A673 (cell line): ENCODE measurements at places on chromosomes 12 and 14. TPM values are rescaled to one million over a fixed set of nuclear protein-coding genes. Genes with fewer than 3 reads are reported as not detected.
A peak's percentile ranks its signal among the peaks of the same experiment; 100 is the strongest.

GRCh38 chr12:121241156-121241970, 31.4 kb downstream of the P2RX4 start:
- no peak for DNase-seq
- no peak overlapping the region for H3K27ac ChIP-seq
- H3K4me3 ChIP-seq, result no peak overlapping the region
- no peaks in the 10 kb centered on the region for H3K4me1 ChIP-seq
- peaks cover 7% of the 10 kb centered on the region for H3K36me3 ChIP-seq
- no peaks in the 10 kb centered on the region for H3K27me3 ChIP-seq

Gene PCNX4
- 64.0 and 66.0 TPM in 2 replicates for total RNA-seq

Gene PAX9
- 23.4 and 26.2 TPM in 2 replicates for total RNA-seq

Gene NPAS3
- 15.6 and 16.5 TPM in 2 replicates for total RNA-seq

Gene GYS2
- 0.11 TPM in 1 of 2 replicates, not detected in the other for total RNA-seq

DNA sequence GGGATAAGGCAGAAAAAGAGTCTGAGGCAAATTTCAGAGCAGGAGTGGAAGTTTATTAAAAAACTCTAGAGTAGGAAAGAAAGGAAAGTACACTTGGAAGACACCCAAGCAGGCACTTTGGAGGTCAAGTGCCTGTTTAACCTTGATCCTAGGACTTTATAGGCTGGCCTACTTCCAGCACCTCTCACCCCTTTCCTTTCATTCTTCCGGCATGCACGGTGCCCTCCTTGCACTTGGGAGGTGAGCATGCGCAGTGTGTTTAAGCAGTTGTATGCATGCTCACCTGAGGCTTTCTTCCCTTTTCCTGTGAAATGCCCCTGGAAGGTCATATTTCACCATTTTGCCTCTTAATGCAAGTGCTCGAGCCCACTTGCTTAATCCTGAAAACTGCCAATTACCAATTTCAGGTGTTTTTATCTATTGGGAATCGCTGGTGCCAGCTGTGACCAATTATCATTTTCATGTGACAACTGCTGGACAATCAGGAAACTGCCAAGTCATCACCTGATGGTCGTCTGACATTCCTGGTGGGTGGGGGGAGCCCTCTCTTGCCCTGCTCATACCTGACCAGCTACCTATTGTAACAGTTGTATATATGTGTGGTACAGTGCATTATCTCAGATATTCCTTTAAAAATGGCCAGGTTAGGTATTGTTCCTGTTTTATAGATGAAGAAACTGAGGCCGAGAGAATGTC, 53.5 kb downstream of the SUDS3 start:
- no peak for DNase-seq
- H3K4me3 ChIP-seq, result no peak overlapping the region
- H3K4me1 ChIP-seq, result no peaks in the 10 kb centered on the region
- no peaks in the 10 kb centered on the region for H3K36me3 ChIP-seq
- no peak overlapping the region for H3K27ac ChIP-seq

- H3K4me3 ChIP-seq, result no peak overlapping the region
- H3K27me3 ChIP-seq, result peaks cover 19% of the 10 kb centered on the region
- no peak overlapping the region for H3K27ac ChIP-seq
- no peak for DNase-seq
- H3K36me3 ChIP-seq, result no peaks in the 10 kb centered on the region
Observed at GRCh38 chr12:127450826-127451225, 816.1 kb upstream of the TMEM132C start.

Gene ACOT4
- total RNA-seq, result 0.28 and 0.37 TPM in 2 replicates

DNA sequence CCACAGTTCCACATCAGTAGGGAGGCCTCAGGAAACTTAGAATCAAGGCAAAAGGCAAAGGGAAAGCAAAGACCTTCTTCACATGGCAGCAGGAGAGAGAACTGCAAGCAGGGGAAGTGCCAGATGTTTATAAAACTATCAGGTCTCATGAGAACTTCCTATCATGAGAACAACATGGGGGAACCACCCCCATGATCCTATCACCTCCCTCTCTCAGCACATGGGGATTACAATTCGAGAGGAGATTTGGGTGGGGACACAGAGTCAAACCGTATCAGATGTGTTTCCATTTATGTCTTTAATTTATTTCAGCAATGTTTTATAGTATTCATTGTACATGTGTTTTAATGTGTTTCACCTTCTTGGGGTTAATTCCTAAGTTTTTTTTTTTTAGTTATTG, 25.8 kb downstream of the METAP2 start:
- no peak for DNase-seq
- no peak overlapping the region for H3K27ac ChIP-seq
- no peaks in the 10 kb centered on the region for H3K27me3 ChIP-seq

DNA sequence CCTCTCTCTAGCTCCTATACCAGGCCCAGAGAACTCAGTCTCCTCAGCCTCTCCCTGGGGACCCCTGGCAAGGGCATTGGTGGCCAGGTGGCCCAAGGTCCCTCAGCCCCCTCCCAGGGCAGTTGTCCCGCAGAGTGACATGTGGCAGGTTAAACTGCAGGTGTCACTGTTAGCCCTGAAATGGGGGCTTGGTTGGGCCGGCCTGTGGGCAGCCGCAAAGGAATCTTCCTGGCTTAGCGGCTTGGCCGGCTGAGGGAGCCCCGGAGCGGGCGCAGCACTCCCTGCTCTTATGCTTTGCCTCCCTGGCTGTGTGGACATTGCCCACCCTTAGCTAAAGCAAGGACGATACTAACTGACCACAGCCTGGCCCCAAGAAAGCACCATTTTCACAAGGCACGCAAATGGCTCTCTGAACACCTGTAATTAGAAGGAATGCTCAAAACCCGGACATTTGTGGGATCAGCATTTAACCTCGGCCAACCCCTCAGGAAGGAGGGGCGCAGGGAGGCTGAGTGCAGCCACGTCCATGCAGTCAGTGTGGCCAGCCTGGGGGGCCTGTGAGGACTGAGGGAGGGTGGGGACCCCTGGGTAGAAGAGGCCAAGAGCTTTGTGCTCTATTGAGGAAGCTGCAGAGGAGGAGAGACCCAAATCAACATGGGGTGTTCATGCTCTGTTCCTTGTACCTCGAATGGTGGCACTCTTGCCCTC, 82.2 kb downstream of the PAPOLA start:
- no peaks in the 10 kb centered on the region for H3K36me3 ChIP-seq
- no peak overlapping the region for H3K4me3 ChIP-seq
- no peak overlapping the region for H3K27ac ChIP-seq

DNA sequence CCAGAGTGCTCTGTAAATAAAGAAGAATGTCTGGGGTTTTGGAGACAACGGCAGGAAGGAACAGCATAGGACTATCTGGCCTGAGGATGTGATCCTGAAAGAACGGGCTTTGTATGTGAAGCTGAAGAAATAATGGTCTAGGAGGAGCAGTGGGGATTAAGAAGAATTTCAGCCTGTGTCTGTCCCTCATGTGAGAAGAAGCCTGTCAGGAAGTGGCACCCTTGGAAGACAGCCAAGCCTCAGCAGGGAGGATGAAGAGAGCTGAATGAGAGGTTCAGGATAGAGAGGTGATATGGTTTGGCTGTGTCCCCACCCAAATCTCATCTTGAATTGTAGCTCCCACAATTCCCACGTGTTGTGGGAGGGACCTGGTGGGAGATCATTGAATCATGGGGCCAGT, 56.9 kb upstream of the TCL1A start:
- H3K27ac ChIP-seq, result no peak overlapping the region
- H3K4me3 ChIP-seq, result no peak overlapping the region
- H3K4me1 ChIP-seq, result no peaks in the 10 kb centered on the region
- peaks cover 8% of the 10 kb centered on the region for H3K27me3 ChIP-seq
- no peaks in the 10 kb centered on the region for H3K36me3 ChIP-seq
- peak; percentile 81 for DNase-seq

GRCh38 chr12:105279460-105280056, 43.6 kb upstream of the APPL2 start:
- H3K4me1 ChIP-seq, result no peaks in the 10 kb centered on the region
- no peak overlapping the region for H3K27ac ChIP-seq
- H3K36me3 ChIP-seq, result no peaks in the 10 kb centered on the region
- no peak overlapping the region for H3K4me3 ChIP-seq
- DNase-seq, result peak; percentile 62
- peaks cover 2% of the 10 kb centered on the region for H3K27me3 ChIP-seq

- H3K36me3 ChIP-seq, result no peaks in the 10 kb centered on the region
- H3K27me3 ChIP-seq, result no peaks in the 10 kb centered on the region
- DNase-seq, result peak; percentile 61
- no peak overlapping the region for H3K27ac ChIP-seq
- H3K4me1 ChIP-seq, result no peaks in the 10 kb centered on the region
- no peak overlapping the region for H3K4me3 ChIP-seq
Observed at GRCh38 chr12:27424631-27425230, 21.8 kb upstream of the SMCO2 start.

GRCh38 chr12:50050410-50051098, 6.8 kb upstream of the ASIC1 start:
- H3K27ac ChIP-seq, result peak overlapping the region; percentile 60
- peak overlapping the region; percentile 26 for H3K4me3 ChIP-seq
- H3K4me1 ChIP-seq, result peaks cover 21% of the 10 kb centered on the region

Gene RNF212B
- total RNA-seq, result not detected in 2 replicates

GRCh38 chr14:72880820-72881219, 13.1 kb downstream of the DPF3 start:
- no peaks in the 10 kb centered on the region for H3K36me3 ChIP-seq
- DNase-seq, result no peak
- no peaks in the 10 kb centered on the region for H3K27me3 ChIP-seq
- no peak overlapping the region for H3K27ac ChIP-seq

Gene SERPINA12
- not detected in 2 replicates for total RNA-seq

GRCh38 chr12:55072083-55072482, 52.3 kb downstream of the NEUROD4 start:
- peaks cover 5% of the 10 kb centered on the region for H3K27me3 ChIP-seq
- H3K27ac ChIP-seq, result no peak overlapping the region
- peak; percentile 50 for DNase-seq
- H3K4me3 ChIP-seq, result no peak overlapping the region
- H3K36me3 ChIP-seq, result no peaks in the 10 kb centered on the region

Gene P2RX2
- total RNA-seq, result 0.17 TPM in 1 of 2 replicates, not detected in the other

DNA sequence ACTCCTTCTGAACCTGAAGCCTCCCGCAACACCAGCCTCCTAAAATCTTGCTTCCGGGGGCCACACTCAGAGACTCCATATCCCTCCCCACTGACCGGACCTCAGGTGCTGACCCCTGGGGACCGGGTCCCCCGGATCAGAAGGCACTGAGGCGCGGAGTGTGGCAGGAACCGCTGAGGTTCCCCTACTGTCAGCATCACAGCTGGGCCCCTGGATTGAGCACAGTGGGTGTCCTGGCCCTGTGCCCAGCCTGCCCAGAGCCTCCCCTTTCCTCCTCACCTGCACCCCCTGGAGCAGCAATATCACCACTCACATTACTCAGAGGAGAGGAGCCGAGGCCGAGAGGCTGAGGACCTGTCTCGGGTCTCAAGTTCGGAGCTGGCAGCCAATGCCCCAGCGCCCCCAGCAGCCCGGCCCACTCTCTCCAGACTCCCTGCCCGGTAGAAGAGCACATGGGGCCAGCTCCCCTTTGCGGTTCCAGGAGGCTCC, 101.2 kb upstream of the EIF5 start:
- H3K27ac ChIP-seq, result no peak overlapping the region
- no peaks in the 10 kb centered on the region for H3K27me3 ChIP-seq
- peak; percentile 19 for DNase-seq
- peaks cover 44% of the 10 kb centered on the region for H3K4me1 ChIP-seq
- no peak overlapping the region for H3K4me3 ChIP-seq
- no peaks in the 10 kb centered on the region for H3K36me3 ChIP-seq

GRCh38 chr12:67471810-67472209, 176.7 kb upstream of the DYRK2 start:
- no peak overlapping the region for H3K4me3 ChIP-seq
- DNase-seq, result no peak
- no peaks in the 10 kb centered on the region for H3K27me3 ChIP-seq
- H3K4me1 ChIP-seq, result no peaks in the 10 kb centered on the region
- no peaks in the 10 kb centered on the region for H3K36me3 ChIP-seq

Gene EIF2S3B
- total RNA-seq, result 3.8 and 5.1 TPM in 2 replicates

Gene ITGA5
- total RNA-seq, result 96.8 and 108 TPM in 2 replicates

- DNase-seq, result no peak
- H3K4me3 ChIP-seq, result no peak overlapping the region
- H3K36me3 ChIP-seq, result no peaks in the 10 kb centered on the region
- H3K27me3 ChIP-seq, result no peaks in the 10 kb centered on the region
- peaks cover 5% of the 10 kb centered on the region for H3K4me1 ChIP-seq
Observed at GRCh38 chr12:104626069-104626837, 169.5 kb downstream of the CHST11 start.

GRCh38 chr12:52127683-52128450, 48.4 kb downstream of the SMIM41 start:
- DNase-seq, result no peak
- H3K27me3 ChIP-seq, result no peaks in the 10 kb centered on the region
- H3K36me3 ChIP-seq, result no peaks in the 10 kb centered on the region
- no peak overlapping the region for H3K27ac ChIP-seq

- no peaks in the 10 kb centered on the region for H3K27me3 ChIP-seq
- DNase-seq, result no peak
- H3K4me3 ChIP-seq, result no peak overlapping the region
- no peak overlapping the region for H3K27ac ChIP-seq
Observed at GRCh38 chr12:124704619-124705018, 137.2 kb upstream of the NCOR2 start.

Gene DACT1
- total RNA-seq, result 4.7 and 5.1 TPM in 2 replicates

- no peak overlapping the region for H3K4me3 ChIP-seq
- H3K27ac ChIP-seq, result no peak overlapping the region
- no peaks in the 10 kb centered on the region for H3K27me3 ChIP-seq
- H3K36me3 ChIP-seq, result peaks cover 20% of the 10 kb centered on the region
- no peak for DNase-seq
Observed at GRCh38 chr12:118175823-118176447, 40.0 kb downstream of the PEBP1 start.

GRCh38 chr14:33720284-33720787, 230.5 kb downstream of the EGLN3 start:
- H3K27ac ChIP-seq, result no peak overlapping the region
- peaks cover 2% of the 10 kb centered on the region for H3K4me1 ChIP-seq
- H3K4me3 ChIP-seq, result no peak overlapping the region
- no peaks in the 10 kb centered on the region for H3K27me3 ChIP-seq
- DNase-seq, result no peak

- H3K4me1 ChIP-seq, result peaks cover 13% of the 10 kb centered on the region
- H3K27me3 ChIP-seq, result no peaks in the 10 kb centered on the region
- DNase-seq, result no peak
- H3K36me3 ChIP-seq, result no peaks in the 10 kb centered on the region
- H3K4me3 ChIP-seq, result no peak overlapping the region
Observed at GRCh38 chr14:61125867-61126572, 145.0 kb downstream of the SLC38A6 start.

DNA sequence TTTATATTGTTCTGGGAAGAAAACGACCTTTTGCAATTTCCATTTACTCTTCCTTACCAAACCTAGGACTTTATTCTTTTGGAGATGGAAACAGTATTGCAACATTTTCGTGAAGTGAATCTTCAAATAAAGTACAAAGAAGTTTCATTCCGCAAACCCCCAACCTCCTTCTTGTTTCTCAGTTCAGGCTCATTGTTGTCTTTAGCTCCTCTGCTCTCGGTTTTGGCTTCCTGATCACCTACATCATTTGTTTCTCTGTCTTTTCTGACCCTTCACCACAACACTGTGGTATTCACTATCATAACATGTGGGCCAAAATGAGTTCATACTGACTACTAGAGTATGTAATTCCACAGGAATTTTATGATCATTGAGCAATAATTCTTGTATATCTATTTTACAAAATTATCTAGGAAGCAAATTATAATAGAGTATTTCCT, 266.8 kb downstream of the ADAMTS20 start:
- H3K4me3 ChIP-seq, result no peak overlapping the region
- DNase-seq, result no peak
- no peaks in the 10 kb centered on the region for H3K36me3 ChIP-seq
- H3K27me3 ChIP-seq, result no peaks in the 10 kb centered on the region
- no peak overlapping the region for H3K27ac ChIP-seq
